Keratinocyte (primary cell): ENCODE measurements at places on chromosomes 12 and 14. TPM values are rescaled to one million over a fixed set of nuclear protein-coding genes. Genes with fewer than 3 reads are reported as not detected.

SIRT4 gene
- 0.75 to 1.7 TPM (median 0.98 TPM) in 3 replicates for polyA plus RNA-seq

PHC1 gene
- 10.4 to 12.4 TPM (median 11.0 TPM) in 3 replicates for polyA plus RNA-seq

DNA sequence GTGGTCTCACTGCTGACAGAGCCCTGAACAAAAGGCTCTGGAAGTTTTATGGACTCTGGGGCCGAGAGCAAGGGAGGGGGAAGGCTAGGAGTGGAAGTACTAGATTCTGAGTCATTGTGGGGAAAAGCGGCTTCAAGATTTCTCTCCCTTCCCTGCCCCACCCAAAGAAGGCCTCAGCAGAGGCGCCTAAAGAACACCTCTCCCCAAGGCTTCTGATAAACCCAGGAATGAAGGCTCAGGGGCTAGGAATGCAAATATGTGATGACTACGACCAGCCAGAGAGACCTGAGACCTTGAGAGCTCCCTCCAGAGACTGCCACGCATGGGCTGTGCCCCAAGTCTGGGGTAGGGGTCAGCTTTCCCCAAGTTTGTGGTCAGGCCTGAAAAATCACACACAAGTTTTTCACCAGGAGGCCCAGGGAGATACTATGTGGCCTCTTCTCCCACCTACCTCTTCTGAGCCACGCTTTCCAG, 130.7 kb upstream of the HIF1A start:
- DNase-seq, result peak; percentile 91

- DNase-seq, result no peak
Measured at GRCh38 chr14:81743605-81744004, 210.0 kb upstream of the SEL1L start.

DNA sequence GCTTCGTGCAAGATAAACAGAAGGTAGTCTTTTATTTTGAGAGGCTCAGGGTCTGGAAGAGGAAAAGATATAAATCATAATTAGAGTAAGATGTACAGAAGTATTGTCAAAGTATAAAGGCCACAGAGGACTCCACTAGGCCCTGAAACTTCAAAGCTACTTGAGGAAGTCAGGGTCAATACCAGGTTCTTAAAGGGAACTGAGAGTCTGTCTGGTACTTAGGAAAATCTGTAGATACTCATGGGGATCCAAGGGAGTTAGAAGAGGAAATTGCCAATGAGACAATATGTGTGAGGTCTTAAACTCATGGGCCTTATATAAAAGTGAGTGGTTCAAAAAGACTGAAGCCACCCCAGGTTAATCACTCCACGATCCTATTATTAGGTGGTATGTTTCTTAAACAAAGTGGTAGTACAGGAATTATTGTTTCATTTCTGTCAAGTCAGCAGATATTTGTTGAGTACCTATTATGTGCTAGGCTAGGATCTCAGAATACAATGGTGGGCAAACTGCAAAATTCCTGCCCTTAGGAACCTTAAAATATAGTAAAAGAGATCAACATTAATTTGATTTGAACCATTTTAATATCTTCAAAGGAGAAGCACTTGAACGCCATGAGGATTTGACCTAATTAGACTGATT, 314.6 kb downstream of the ADAMTS20 start:
- DNase-seq, result no peak

GRCh38 chr14:55780156-55780946, 200.3 kb downstream of the KTN1 start:
- no peak for DNase-seq
